ENCODE measurements at places on chromosomes 5 and 9.

GRCh38 chr5:131329286-131329560, 65.4 kb downstream of the CDC42SE2 start:
- DNase-seq: no peak

DNA sequence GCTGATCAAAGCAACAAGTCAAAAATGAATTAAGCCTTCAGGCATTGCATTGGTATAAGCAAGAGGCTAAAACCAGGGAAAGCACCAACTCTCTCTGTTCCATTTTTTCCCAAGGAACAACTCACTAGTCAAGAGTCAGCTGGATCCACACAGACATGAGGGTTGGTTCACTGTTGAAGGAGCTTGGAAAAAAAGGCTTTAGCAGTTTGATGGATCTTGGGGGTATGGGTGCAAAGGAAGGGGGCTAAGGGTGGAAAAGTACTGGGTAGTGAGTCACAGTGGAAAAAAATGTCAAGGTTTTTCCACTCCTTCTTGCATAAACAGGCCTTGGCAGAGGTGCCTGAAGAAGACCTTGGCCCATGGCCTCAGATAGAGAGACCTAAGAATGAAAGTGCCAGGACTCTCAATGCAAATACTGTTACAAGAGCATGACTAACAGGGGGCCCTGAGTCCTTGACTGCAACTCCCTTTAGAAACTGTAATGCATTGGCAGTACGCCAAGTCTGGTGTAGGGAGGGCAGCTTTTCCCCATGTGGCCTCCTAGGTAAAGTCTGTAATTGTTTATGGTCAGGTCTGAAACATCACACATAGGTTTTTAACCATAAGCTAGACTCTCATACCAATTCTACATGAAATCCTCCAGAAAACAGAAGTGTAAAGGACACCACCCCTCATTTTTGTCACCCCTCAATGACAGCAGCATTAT, 23.7 kb downstream of the ACTL7A start:
- no peak for DNase-seq

GRCh38 chr5:150523472-150524350, 15.8 kb downstream of the NDST1 start:
- no peak for DNase-seq

DNA sequence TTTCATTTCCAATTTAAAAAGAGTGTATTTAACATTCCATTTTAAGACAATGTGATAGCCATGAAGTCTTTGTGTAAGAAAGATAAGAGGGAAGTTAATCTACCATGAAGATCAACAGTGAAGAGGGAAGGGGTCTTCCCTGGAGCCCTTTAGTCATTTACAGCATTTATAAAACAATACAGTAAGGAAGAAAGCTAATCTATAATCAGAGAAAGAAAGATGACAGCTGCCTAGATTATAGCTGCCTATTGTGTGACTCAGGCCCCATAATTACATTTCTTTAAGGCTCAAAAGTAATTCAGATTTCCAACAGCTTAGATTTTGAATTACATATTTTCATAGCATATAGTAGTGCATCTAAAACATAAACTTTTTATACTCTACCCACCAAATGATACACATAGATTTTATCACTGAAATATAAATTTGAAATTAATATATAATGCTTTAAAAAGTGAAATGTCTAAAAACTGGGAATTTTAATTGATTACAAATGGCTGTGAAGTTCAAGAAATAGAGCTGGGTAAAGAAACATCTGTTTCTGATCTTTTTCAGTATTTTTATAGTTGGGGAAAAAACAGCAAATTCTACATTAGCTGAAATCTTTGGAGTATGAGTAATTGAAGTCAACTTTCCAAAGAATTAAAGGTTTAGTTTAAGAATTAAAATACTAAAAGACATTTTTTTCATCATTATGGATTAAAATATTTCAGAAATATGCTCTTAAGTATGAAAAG, 89.6 kb downstream of the RIC1 start:
- no peak for DNase-seq
